ENCODE measurements at places on chromosomes 12 and 14. TPM values are rescaled to one million over a fixed set of nuclear protein-coding genes. Genes with fewer than 3 reads are reported as not detected.

- no peak for DNase-seq
Measured at GRCh38 chr14:96581026-96581425, 78.8 kb downstream of the PAPOLA start.

DNA sequence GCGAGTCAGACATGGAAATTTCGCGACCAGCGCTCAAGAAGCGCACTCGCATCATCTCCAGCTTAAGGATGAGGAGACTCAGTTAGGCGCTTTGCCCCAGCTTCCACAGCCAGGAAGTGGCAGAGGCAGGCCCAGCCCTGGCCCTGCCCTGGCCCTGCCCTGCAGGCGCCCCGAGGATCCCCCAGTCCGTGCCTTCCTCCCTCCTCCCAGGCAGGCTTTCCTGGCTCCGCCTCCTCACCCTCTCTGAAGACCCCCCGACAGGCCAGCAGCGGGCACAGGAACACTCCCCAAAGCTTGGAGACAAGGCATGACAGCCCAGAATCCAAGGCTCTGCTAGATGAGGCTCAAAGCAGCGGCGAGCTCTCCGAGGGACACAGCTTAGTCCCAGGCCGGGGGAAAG lies 25.1 kb downstream of the UBR7 start:
- no peak for DNase-seq

Gene CCDC88C
- 367 TPM for total RNA-seq

Gene ZNF219
- total RNA-seq, result 7.2 TPM

- no peak for DNase-seq
Measured at GRCh38 chr14:50008974-50009373, 107.4 kb downstream of the VCPKMT start.

Gene NOVA1
- not detected for total RNA-seq

GRCh38 chr14:91509083-91509877 lies 830 bp downstream of the PPP4R3A start:
- peak; percentile 15 for DNase-seq

- no peak for DNase-seq
Measured at GRCh38 chr12:102755266-102755665, 161.8 kb downstream of the PAH start.
